ENCODE measurements at places on chromosomes 3 and 15. TPM values are rescaled to one million over a fixed set of nuclear protein-coding genes. Genes with fewer than 3 reads are reported as not detected.

The ANP32A gene
- total RNA-seq: 355 TPM

GRCh38 chr15:29788433-29789034 is 33.7 kb downstream of the TJP1 start:
- no peak overlapping the region for H3K4me3 ChIP-seq
- H3K27ac ChIP-seq: no peak overlapping the region
- H3K36me3 ChIP-seq: peaks cover 31% of the 10 kb centered on the region

DNA sequence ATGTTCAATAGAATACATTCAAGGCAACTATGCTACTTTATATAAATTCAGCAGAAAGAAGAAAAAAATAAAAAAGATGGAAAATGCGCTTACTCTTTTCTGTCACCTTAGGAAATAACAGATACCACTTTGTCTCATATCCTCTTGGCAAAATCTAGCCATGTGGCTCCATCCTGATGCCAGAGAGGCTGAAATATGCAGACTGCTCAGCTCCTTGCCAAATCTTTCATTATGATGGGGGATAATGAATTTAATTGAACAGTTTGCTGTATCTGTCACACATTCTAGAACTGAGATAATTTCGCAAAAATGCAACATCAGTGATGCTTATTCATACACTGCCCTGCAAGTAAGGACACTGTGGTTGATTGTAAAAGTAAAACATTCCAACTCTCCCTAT is 1081.5 kb downstream of the PLOD2 start:
- H3K4me3 ChIP-seq: no peak overlapping the region
- H3K27me3 ChIP-seq: no peaks in the 10 kb centered on the region
- H3K36me3 ChIP-seq: no peaks in the 10 kb centered on the region
- H3K27ac ChIP-seq: no peak overlapping the region

GRCh38 chr3:171535133-171535532 is 74.9 kb upstream of the TNIK start:
- peaks cover 3% of the 10 kb centered on the region for H3K36me3 ChIP-seq
- peaks cover 4% of the 10 kb centered on the region for H3K4me1 ChIP-seq
- no peaks in the 10 kb centered on the region for H3K27me3 ChIP-seq
- H3K4me3 ChIP-seq: no peak overlapping the region
- no peak overlapping the region for H3K27ac ChIP-seq

Measured in neural crest cell (in vitro differentiated cells).